ENCODE measurements at places on chromosomes 16 and 17.

DNA sequence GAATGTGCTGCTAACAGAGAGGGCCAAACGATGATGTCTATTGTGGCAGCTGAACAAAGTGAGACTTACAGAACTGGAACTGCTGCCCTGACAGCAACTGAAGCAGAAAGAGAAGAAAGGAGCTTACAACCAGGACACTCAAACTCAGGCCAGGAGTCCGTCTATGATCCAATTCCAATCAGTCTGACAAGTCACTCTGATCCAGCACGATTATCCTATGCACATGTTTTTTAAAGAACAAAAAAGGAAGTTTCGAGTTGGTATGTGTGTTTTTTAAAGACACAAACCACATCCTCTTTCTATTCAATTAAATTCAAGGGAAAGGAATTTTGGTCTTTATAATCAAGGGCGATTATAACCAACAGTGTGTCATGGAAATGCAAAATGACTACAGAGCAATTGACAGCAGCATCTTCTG, 42.4 kb upstream of the MTMR4 start:
- DNase-seq, result no peak

DNA sequence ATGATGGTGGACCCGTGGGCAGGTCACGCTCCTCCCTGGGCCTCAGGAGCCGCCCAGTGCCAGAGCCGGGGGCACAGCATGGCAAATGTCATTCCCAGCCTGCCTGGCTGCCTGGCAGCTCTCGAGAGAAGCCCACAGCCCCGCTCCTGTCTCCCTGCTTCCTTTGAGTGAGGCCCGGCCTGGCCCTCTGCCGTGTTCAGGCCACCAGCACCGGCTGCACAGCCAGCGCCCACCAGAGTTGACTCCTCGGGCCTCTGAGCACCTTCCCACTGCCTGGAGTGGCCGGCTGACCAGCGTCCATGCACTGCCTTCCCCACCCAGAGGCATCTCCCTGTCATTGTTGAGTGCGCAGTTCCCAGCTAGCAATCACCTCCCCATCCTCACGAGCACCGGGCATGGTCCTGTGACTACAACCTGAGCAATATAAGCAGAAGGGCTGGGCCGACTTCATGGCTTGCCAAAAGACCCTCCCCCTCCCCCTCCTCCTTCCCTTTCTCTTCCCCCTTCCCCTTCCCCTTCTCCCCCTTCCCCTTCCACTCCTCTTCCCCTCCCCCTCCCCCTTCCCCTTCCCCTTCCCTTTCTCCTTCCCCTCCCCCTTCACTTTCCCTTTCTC, 11.9 kb upstream of the SLC38A10 start:
- DNase-seq, result no peak

DNA sequence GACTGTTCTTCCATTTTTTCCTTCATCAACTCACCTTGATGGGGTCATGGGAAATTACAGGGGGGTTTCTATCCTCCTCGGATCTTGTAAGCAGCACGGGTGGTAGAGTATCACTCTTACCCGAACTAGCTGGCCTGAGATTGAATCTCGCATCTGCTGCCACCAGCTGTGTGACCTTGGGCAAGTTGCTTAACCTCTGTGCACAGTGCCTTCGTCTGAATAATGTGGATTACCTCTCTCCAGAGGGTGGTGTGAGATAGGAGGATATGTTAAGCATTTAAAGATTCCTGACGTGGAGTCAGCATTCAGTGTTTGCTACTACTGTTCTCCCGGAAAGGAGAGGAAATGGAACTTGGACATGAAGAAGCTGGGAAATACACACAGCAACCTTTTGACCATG, 24.4 kb downstream of the LASP1 start:
- no peak for DNase-seq

- DNase-seq, result no peak
Observed at GRCh38 chr17:74343526-74344284, 17.7 kb downstream of the KIF19 start.

- no peak for DNase-seq
Observed at GRCh38 chr17:27959382-27959709, 66.2 kb upstream of the LYRM9 start.

DNA sequence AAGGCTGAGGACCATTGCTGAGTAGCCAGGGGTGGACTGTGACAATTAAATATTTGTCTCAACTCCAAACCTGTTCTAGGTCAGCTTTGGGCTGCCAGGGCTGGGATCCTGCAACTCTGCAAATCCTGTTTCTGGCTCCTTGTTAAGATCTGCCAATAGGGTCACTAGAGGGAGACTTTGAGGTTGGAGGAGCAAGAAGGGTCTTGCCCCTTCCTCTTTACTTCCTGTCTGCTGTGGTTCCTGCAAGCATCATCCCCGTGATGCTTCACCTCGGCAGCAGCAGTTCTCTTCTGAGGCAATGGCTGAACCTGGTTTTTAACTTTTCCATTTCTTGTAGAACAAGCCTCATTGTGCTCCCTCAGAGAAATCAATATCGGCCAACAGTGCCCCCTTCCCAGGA, 124.6 kb downstream of the IRX5 start:
- DNase-seq, result no peak

GRCh38 chr17:30472238-30472890, 4.8 kb upstream of the GOSR1 start:
- no peak for DNase-seq

DNA sequence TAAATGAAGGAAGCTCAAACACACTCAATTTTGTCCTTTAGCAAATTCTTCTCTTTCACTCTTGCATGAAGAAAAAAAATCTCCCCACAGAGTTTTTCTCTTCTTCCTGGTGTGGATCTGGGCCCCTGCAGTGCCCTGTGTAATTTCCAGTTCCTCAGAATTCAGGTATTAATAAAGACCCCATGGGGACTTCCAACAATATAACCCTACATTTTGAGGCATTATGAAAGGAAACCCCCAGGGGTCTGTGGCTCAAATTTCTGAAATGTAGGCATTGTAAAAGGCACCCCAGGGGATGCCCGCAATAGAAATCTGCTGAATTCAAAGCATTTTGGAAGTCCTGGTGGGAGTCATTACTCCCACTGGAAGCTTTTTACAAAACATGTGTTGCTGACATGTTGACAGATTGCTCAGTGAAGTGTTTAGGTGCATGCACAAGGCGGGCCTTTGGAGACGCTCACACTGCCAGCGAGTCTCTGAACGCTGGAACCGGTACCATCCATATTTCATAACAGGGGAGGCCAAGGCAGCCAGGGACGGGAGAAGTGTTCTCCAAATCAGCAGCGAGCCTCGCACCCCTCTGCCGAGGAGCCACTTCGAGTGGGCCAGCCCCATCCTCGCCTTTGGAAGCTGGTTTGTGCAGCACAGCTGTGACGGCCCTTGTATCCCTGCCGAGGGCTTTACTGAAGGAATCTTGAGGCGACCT, 154.0 kb downstream of the ZNF423 start:
- no peak for DNase-seq

- DNase-seq, result no peak
Observed at GRCh38 chr16:66275775-66276428, 90.6 kb upstream of the CDH5 start.

- DNase-seq, result no peak
Observed at GRCh38 chr16:73315645-73316044, 267.7 kb upstream of the ZFHX3 start.

DNA sequence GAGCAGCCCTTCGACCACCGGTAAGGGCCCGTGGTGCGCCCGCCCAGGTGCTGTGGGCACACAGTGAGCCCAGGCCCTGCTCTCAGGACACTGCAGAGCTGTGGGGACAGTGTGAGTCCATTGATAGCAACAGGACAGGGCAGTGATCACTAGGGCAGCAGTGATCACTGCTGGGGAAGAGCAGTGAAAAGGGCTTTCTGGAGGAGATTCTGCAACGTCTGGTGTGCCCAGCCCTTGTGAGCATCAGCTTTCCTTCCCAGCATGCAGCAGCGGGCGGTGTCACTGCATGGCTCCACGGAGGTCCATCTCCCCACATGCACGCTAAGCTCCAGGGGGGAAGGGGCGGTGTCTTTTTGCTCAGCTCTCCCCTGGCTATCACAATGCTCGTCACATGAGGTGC, 32.1 kb downstream of the MAP1LC3B start:
- no peak for DNase-seq

DNA sequence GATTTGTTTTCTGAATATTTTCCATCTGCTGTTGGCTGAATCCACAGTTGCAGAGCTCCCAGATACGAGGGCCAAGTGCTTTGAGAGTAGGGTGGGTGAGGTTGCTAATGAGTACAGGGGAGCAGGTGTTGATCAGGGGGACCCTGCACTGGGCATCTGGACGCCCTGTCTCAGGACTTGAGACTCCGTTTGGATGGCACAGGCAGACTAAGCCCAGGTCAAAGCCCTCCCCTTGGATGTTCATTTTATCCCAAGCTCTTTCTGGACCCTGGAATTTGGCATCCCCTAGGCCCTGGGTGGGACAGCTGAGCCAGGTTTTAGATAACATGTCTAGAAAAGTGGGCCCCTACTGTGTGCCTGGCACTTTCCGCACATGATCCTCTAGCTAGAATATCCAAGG, 12.1 kb downstream of the USP6 start:
- DNase-seq, result no peak

Measured in activated CD8-positive, alpha-beta memory T cell treated with anti-CD3 and anti-CD28 coated beads for 48 hours (primary cell).